ENCODE measurements at places on chromosomes 5 and 9.

DNA sequence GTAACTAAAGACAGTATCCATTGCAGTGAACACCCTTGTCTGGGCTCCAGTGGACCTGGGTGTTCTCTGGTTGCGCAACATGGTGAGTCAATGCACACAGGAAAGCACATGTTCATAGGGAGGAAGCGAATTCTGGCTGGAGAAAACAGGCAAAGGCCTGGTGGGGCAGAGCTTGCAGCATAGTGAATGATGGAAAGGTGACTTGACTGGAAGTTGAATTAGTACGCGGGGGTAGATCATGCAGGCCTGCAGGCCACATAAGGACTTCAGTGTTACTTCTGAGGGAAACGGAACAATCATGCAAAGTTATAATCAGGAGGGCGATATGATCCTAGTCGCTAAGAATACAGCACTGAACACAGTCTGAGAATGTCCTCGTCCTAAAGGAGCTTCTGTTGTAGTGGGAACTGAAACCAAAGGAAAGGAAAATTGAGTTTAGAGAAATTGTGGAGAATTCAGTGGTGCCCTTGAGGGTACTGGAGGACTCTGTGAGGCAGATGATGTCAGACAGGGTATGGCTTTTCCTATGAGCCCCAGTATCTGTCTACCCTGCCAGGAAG is 71.9 kb upstream of the RANBP3L start:
- DNase-seq: no peak

DNA sequence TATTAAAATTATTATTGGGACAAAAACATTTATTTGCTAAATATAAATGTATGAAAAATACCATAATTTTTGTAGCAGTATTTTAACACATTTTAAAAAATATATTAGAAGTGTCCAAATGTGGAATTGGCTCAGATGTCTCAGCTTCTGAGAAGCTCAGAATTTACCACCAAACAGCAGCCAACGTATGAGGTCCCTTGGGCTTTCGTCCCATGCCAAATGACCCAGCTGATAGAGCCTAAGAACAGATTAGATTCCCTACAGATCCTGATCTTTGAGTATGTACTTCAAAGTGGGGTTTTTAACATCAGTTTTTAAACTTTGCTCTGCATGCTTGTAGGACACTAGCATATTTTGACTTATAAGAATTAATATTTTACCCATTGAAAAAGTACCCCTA is 77.3 kb upstream of the RPS23 start:
- no peak for DNase-seq

GRCh38 chr9:125376261-125377226 is 114.9 kb downstream of the GAPVD1 start:
- DNase-seq: no peak

DNA sequence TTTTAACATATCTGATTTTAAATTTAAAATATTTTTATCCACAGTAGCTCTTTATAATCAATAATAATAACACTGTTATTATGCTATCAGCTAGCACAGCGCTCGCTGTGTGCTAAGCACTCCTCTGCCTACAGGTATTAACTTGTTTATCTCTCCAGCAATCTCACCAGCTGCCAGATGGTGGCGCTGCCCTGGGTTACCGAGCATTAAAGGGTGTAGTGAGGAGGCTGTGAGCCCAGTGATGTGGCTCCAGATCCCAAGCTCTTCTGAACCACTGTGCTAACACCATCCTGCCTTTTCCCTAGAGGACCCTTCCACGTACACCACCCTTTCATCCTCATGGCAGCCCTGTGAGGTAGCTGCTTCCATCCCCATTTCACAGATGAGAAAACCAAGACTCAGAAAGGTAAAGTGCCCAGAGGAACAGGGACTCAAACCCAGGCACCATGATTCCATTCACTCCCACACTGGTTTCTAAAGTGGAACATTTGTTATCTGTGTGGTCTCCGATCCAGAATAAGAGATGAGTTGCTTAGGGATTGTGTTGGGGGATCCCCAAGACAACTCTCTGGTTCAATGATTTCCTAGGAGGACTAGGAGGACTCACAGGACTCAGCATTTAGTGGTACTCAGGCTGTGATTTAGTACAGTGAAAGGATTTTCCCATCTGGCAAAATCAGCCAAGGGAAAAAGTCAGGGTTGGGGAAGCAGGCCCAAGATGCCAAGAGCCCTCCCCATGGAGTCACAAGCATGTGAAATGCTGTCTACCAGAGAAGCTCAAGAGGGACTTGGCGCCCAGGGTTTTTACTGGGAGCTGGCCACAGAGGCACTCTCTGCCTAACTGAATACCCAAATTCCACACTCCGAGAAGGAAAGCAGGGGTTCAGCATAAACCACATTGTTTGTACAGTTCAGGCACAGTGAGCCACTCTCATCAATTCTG is 7.0 kb downstream of the IGFBPL1 start:
- no peak for DNase-seq

DNA sequence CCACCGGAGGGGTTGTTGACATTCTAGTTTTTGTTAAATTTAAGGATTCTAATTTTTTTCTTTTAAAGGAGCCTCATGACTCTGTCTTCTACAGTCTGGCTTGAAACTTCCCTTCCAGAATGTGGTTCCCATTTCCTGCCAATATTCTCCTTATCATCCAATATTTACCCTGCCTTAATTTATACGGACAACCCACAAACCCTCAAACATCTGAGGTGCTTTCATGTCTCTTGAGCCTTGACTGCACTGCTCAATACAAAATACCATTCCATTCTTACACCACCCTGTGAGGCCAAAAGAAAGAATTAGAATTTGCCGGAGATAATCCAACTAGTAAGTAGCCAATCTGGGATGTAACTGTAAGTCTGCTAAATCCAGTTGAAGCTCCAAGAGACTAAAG is 346.5 kb downstream of the SPOCK1 start:
- DNase-seq: no peak

GRCh38 chr5:35694481-35694880 is 76.8 kb downstream of the SPEF2 start:
- no peak for DNase-seq

GRCh38 chr9:95595721-95596295 is 79.0 kb upstream of the PTCH1 start:
- DNase-seq: no peak

DNA sequence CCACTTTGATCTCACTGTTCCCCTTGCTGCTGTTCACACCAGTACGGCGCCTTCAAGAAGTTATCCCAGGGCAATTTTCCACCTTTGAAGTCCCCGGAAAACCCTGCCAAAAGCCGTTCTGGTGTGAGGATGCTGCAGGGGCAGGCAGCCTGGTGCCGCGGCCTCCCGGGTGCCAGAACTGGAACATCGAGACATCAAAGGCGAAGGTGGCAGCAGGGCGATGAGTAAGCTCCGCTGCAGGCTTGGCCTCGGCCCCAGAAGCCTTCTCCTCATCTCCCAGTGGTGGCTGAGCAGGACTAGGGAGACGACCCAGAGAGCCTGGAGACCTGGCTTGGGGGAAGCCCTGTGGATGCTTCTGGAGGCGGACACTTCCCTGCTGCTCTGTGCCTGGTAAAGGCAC is 115.3 kb upstream of the MSX2 start:
- DNase-seq: no peak

DNA sequence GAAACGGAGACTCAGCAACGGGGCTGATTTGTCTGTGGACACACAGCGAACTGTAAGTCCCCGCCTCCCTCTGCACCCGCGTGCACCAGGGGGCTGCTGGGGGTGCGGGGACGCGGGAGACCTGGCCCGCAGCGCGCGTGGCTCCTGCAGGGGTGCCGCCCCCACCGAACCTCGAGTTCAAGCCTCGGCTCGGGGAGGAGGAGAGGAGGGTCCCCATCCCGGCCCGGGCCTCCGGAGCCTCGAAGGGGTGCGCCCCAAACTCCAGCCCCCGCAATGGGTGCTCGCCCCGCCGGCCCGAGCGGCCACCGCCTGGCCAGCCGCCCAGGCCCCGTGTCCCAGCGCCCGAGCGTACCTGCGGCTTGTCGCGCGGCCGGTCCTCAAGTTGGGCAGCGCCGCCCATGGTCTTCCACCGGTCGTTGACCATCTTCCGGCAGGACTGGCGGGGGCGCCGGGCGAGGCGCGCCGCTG is 829 bp downstream of the FIBCD1 start:
- no peak for DNase-seq

- DNase-seq: no peak
These were observed 56.8 kb downstream of the UGCG start for GRCh38 chr9:111953444-111953843.

- no peak for DNase-seq
These were observed 35.8 kb downstream of the PRKACG start for GRCh38 chr9:68978066-68978465.

DNA sequence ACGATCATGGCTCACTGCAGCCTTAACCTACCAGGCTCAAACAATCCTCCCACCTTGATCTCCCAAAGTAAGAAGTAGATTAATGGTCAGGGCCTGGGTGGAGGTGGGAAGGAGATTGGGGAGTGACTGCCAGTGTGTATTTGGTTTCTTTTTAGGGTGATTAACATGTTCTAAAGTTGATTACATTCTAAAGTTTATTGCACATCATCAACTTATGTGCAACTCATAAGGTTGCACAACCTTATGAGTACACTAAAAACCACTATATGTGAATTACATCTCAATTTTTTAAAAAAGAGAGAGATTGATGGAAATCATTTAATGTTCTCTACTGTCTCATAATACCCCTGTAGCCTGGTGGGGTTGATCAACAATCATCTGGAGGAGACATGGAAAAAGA is 218.1 kb downstream of the AOPEP start:
- DNase-seq: no peak

DNA sequence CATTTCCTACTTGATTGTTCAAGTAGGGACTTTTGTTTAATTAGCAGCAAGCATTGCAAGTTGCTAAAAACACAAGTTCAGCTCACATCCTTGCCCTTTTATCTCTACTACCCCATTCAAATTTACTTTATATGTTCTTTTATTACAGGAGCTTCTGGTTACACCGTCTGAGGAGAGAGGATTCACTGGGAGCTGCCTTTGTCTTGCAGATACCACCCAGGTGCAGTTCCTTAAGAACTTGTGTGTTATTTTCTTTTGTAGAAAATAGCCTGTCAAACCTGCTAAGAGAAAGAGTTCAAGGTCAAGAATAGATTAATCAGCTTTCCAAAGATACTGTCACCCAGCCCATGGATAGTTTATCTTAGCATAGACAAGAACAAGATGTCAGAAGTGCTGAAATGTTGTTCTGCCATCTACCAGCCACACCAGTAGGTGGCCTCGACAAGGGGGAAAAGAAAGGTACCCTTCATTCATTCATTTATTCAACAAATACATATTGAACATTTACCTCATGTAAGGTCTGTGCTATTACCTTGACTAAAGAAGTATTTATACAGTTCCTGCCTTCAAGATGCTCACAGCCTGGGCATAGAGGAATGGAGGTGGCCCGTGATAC is 750.3 kb downstream of the MAT2B start:
- DNase-seq: no peak

- DNase-seq: no peak
These were observed 312.5 kb upstream of the PTGER4 start for GRCh38 chr5:40367255-40367654.

- DNase-seq: no peak
These were observed 27.1 kb downstream of the ERAP1 start for GRCh38 chr5:96780626-96781025.

DNA sequence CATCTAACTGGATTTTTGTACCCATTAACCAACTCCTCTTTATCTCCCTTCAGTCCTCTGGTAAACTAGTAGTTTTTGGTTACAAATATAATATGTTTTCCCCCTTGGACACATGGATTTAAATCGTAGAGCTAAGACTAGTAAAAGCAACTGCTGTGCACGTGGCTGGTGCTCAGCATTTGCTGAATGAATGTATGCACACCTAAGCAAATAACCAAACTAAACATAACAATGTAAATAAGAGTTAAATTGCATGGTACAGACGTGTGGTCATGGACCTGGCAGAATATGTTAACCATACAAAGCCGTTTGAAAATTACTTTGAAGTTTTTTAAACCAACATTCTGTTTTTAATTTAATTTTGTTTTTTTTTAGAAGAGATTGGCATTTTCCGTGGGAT is 65.2 kb upstream of the FYB1 start:
- DNase-seq: no peak

DNA sequence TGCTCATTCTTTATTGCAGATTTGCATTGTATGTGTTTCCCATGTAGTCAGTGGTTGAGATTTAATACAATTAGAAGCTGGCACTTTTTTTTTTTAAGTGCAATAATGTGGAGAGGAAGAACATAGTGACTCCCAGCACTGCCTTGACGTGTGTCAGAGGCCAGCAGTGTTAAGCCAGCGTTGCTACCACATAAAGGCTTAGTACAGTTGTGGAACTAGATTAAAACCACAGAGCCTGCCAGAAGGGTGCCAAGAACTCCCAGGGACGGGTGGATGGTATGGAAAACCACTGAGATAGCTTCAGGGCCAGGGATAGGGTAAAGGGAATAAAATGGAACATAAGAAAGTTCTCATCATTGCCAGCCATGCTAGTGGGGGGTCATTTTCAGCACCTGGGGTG is 142.9 kb downstream of the TRIO start:
- no peak for DNase-seq

DNA sequence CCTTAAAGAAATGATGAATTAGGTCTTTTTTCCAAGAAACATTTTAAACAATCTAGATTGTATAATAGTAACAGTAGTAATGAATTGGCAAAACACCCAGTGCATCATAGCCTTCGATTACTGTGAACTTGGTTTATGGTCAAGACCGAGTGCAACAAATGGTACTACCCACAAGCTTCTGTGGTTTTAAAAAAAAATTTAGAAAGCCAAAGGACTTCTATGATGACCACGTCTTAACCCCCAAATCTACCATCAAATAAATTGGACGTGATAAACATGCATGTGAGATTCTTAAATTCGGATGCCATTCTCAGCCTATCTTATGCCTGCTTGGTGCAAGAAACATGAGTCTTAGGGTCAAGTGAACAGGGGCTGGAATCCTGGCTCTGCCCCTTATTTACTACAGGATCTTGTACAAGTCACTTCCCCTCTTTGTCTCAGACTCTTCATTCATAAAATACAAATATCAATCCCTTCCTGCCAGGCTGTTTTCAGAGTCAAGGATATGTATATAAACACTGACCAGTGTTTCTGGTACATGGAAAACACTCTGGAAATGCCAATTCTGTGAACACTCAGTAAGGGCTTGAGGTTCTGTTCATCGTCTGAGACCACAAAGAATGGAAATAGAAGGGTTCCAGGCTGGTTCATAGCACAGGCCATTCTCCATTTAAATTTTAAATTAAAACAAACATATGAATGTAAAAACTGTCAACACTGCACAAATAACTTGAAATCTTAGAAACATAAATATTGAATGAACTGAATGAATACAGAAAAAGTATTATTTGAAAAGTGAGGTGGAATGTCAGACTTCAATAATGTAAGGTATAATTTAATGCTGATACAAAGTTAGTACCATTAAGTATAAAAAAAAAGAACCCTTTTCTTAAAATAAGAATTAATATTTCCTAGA is 107.8 kb downstream of the NR6A1 start:
- no peak for DNase-seq

DNA sequence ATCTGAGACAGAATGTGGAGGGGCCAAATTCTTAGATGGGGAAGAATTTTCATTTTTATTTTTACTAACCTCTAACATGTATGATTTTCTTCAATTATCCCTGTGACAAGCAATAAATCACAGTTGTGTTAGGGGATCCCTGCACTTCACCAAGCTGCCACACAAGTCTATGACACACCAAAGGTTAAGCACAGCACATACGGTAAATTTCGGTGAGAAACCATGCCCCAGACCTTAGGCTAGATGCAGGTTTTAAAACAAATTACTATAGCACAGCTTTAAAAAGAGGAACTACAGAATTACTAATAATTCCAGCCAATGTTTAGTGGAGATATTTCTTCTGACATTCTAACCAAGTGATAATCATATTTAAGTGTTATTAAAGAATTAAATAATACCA is 175.7 kb upstream of the RORB start:
- no peak for DNase-seq
